ENCODE measurements at places on chromosomes 13 and 19.

- no peak for DNase-seq
Observed at GRCh38 chr13:28459911-28460310, 35.0 kb downstream of the FLT1 start.

DNA sequence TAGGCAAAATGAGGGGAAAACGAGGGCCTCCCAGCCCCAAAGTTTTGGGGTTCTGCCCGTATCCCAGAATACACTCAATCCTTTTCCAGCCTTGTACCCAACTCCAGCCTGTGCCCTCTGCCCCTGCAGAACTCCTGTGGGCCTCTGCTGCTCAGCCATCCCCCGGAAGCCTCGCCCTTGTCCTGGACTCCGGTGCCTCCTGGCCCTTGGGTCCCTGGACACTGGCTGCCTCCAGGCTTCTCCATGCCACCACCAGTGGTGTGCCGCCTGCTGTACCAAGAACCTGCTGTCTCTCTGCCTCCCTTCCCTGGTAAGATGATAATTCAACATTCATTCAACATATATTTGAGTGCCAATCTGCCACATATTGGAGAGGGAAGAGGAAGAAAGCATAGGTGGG, 3.8 kb downstream of the DMRTC2 start:
- DNase-seq, result no peak

DNA sequence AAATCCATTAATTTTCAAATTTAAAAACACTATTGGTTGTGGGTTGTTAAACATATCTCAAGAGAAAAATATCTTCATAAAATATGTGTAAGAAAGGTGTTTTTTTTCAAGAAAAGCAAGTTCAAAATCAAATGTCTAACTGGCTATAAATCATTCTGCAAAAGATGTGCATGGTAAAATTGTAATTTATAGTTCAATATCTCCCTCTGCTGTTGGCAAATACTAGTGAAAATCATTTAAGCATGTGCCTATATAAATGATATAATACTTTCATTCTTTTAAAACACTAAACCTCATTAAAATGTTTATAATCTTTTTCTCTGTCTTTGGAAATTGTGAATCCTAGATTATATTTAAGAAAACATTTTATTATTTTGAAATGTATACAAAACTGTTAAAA, 17.2 kb upstream of the SLITRK6 start:
- DNase-seq, result no peak

- peak; percentile 37 for DNase-seq
Observed at GRCh38 chr13:94617389-94618000, 15.8 kb downstream of the GPR180 start.

- no peak for DNase-seq
Observed at GRCh38 chr13:79628463-79628862, 147.5 kb downstream of the NDFIP2 start.

All from NCI-H345 (cell line).